Stimulated activated CD4-positive, alpha-beta T cell treated with anti-CD3 and anti-CD28 coated beads, Interleukin-12 subunit alpha, Interleukin-12 subunit beta, amount 100 ng/mL, for 24 hours (primary cell): ENCODE measurements at places on chromosomes 11 and 22.

- no peak for DNase-seq
Observed at GRCh38 chr11:70305501-70305900, 35.0 kb downstream of the PPFIA1 start.

DNA sequence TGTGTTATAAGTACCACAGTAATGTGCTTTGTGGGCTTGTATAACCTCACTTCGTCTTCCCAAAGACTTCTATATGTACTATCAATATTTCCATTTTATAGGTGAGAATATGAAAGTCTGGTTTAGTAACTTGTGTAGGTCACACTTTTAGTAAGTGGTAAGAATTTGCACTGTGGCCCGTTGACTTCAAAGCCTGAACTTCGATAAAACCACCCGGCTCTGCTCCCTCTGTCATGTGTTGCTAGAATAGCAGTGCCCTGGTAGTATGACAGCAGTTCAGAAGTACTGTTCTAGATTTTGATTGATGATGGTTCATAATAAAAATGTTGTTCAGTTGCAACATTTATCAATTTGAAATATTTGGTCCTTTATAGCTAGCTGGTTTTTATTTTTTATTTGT is 110.2 kb upstream of the SORL1-AS1 start:
- DNase-seq = peak; percentile 28

- DNase-seq = no peak
Observed at GRCh38 chr11:9210922-9211320, 54.2 kb downstream of the DENND5A start.

- DNase-seq = no peak
Observed at GRCh38 chr11:27721264-27722116, 21.2 kb upstream of the BDNF start.

GRCh38 chr22:42317691-42318547 is 47.5 kb upstream of the TCF20 start:
- no peak for DNase-seq

GRCh38 chr11:120168960-120169681 is 31.2 kb upstream of the TRIM29 start:
- peak; percentile 15 for DNase-seq

DNA sequence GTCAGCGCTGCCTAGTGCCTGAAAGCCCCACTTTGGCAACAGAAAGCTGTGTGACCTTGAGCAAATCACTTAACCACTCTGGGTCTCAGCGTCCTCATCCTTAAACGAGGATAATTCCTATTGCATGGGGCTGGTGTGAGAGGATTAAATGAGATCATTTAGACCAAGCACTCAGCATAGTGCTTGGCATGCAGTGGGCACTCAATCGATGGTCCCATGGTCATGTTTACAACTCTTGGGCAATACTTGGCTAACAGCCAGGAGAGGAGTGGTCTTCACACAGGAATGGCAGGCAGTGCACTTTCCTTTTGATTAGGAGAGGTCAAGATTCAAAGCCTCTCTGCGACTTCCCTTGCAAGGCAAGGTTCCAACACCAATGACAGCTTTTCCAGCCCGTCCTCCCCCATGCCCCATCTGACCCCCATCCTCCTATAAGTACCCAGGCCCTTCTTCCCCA is 14.1 kb downstream of the TNKS1BP1 start:
- no peak for DNase-seq

GRCh38 chr22:49642741-49643140 is 184.9 kb downstream of the BRD1 start:
- no peak for DNase-seq

- DNase-seq = no peak
Observed at GRCh38 chr22:43811777-43812148, 342 bp downstream of the EFCAB6 start.

GRCh38 chr11:83921447-83922192 is 635.5 kb upstream of the CCDC90B start:
- DNase-seq = no peak

DNA sequence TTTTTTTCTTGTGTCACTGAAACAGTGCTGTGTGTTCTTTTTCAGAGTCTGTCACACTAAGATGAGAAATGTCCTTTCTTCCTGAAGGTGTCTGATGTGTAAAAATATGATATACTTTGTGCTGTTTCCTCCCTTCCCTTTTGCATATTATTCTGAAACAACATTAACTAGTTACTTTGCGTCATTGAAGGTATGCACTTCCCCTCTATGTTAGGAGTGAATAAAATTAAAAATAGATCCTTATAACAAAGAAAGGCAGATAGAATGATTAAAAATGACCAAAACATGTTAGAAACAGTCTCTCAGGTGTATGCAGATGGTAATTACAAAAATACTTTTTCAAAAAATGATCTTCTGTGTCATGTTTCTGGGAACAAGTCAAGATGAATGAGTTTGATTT is 1.6 kb upstream of the RAB30 start:
- DNase-seq = no peak

GRCh38 chr11:95413021-95413420 is 182.0 kb upstream of the SESN3 start:
- DNase-seq = no peak

GRCh38 chr11:110098645-110099044 is 5.5 kb downstream of the ZC3H12C start:
- DNase-seq = no peak

DNA sequence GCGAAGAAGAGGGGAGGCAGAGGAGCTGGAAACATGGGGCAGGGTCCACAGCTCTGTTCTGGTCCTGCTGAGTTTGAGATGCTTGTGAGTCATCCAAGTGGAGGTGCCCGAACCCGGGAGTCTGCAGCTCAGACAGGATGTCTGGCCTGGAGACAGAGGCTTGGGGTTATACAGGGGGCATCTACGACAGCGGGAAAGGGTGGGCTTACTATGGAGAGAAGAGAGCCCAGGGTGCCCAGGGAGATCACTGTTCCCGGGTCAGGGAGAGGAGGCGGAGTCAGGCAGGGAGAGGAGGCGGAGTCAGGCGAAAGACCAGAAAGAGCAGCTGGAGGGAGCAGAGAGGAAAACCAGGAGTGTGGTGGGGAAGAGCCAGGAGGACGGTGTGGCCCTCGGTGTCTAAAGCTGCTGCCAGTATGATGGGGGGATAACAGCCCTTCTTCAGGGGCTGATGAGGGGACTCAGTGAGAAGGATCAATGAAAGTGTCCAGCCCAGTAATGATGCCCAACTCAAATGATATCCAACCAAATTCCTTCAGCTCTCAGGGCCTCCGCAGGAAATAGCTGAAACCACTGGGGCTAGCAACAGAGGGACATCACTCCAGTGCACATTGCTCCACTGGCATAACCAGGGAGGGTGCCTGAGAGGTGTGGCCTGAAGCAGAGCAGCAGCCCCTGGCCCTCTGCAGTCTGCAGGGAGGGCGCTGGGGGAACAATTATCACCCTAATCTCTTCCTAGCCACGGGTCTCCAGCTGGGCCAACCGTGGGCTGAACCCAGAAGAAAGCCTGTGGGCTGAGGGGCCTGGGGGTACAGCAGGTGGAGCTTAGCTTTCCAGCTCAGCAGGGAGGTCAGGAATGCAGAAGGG is 2.6 kb upstream of the LTBP3 start:
- no peak for DNase-seq

DNA sequence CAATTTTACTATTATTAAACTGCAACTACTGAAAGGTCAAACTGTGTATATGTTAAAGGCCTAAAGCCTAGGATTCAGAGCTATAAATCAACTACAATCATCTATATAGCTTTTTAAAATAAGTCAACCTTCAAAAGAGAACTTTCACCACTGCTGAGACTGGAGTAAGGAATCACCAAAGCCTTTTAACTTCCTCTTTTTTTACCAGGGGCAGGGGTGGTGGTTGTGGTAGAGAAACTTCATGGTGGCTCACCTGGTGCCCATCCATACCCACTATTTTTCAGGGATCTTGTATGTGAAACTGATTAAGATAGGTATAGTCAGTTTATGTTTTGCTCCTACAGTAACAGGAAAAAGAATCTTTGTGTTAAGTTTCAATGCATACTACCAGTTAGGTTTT is 31.5 kb downstream of the TSG101 start:
- no peak for DNase-seq

- no peak for DNase-seq
Observed at GRCh38 chr11:59534676-59535075, 23.3 kb downstream of the OR4D9 start.

DNA sequence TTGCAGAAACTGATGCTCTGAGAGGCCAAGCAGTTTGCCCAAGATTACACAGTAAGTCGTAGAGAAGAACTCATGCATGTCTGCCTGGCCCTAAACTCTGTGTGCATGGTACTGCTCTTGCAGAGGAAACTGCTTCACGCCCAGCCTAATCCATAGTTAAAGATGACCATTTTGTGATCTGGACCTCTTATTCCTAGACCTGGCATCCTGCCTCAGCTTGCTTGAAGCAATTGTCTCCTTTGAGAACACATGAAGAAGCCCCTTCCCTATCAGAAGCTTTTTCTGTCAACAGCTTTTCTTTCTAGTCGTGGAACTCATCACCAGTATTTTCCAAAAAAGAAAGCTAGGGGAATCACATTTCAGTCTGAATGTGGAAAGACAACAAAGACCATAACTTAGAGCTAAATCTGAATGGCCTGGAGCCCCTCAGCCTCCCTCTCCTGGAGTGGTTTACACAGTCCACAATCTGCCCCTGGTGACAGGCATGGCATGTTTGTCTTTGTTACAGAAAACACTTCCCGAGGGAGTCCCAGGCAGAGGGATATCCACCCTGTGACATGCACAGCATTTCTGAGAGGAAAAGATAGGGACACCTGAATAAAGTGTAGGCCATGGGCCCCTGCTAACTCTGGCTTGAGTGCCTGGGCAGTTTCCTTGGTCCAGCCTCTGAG is 2.9 kb upstream of the FZD4 start:
- no peak for DNase-seq

DNA sequence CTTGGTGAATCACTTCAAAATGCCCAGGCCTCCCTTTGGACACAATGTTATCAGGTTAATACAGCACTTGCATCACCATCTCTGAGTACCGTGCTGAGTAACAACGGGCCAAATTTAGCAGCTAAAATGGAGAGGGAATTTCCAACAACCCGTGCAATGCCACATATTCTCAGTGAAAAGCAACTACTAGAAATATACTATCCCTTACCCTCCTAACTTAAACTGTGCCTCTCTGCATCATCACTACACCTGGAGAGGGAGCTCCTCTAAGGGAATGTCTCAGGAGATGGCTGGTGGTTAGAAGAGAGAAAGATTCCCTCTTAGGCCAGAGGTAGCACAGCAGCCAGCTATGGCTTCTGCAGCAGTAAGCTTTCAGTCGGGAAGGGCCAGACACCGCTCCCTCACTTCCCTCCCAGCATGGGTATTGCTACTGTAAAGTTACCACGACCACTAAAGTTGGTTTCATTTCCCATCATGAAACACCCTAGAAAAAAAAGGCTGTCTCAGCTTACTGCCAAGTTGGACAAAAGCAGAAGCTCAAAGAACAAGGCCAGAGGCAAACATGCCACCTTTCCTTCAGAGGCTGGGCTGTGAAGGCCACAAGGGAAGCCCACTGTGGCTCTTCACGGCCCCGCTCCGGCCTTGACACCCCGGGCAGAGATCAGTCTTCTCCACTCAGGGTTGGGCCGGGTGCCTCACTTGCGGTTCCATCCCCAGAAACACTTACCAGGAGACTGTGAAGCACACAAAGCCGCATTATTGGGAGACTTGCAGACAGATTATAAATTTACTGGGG is 3.9 kb downstream of the MAML2 start:
- no peak for DNase-seq

DNA sequence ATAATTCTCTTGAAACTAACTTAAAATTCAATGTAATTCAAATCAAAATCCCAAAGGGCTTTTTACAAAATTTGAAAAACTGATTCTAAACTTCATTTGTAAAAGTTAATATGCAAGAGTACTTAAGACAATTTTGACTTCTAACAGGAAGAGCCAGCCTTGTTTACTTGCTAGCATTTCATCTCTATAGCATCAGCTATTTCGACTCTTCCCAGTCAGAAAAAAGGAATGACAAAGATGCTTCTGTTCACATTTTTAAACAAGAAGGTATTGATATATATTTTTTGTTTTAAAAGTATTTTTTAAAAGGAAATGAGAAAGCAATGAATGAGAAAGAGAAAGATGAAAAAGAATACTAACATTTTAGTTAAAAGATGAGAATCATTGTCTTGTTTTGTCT is 16.4 kb downstream of the SLN start:
- no peak for DNase-seq

DNA sequence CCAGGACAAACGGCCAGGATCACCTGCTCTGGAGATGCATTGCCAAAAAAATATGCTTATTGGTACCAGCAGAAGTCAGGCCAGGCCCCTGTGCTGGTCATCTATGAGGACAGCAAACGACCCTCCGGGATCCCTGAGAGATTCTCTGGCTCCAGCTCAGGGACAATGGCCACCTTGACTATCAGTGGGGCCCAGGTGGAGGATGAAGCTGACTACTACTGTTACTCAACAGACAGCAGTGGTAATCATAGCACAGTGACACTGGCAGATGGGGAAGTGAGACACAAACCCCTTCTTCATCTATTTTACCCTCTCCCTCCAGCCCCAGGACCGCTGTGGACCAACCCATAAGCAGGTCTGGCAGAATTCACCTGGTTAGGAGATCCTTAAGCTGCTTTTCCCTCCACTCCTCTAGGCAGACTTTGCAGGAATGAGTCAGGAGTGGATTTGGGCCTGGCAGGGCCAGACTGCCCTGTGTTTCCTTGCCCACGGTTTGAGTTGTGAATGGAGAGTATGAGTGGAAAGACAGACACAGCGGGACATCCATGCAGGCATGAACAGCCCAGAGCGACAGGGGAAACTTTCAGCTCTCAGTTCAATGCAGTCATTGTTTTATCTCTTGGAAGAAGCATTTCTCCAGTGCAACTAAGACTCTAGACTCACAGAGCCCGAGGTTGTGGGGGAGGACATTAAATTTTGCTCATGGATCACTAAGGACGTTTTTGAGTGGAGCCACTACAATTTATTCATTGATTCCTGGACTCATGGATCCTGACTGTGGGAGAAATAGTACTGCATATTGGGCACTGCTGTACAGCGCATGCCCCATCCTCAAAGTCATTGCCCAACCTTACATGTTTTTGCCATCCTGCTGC is 75.3 kb upstream of the IGLL5 start:
- no peak for DNase-seq

DNA sequence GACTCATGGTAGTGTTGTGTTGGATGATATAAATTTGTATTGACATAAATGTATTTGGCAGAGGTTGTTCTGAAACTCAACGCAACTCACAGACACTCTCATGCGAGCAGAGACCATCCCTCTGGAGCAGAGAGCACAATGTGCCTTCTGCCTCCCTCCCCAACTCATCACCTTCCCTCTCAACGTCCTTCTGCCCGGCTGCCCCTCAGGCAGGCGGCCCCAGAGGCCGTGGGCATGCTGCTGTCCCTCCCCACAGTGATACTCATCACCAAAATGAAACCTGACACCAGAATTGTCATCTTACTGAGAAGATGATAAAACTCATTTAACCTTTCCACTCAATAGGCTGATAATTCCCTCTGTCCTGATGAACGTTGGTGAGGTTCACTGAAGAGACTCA is 260.6 kb downstream of the ETS1 start:
- DNase-seq = no peak

DNA sequence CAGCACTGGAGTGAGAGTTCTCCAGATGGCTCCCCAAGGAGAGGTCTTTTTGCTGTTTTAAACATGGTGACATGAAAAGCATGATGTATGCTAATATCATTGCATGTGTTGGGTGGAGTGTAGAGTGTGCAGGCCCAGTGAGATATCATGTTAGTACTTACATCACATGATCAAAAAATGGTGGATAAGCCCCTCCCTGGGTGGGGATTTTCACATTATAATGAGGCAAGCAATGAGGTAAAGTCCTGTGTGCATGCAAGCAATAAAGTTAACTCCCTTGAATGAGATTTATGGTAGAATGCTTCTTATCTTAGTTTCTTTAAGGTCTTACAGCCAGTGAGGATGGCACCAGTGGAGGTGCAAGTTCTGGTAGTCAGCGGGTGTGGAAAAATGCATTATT is 8.5 kb downstream of the FAM111B start:
- DNase-seq = no peak

GRCh38 chr11:460331-461199 is 10.5 kb downstream of the PTDSS2 start:
- DNase-seq = no peak
